ENCODE measurements at places on chromosomes 5 and 9. TPM values are rescaled to one million over a fixed set of nuclear protein-coding genes. Genes with fewer than 3 reads are reported as not detected.

NRG2 gene
- not detected for total RNA-seq

GRCh38 chr5:87898574-87898973 is 370.1 kb downstream of the TMEM161B start:
- no peak for DNase-seq

GRCh38 chr9:126453156-126453963 is 126.7 kb downstream of the MVB12B start:
- DNase-seq: no peak

FOXD4L3 gene
- total RNA-seq: not detected

DNA sequence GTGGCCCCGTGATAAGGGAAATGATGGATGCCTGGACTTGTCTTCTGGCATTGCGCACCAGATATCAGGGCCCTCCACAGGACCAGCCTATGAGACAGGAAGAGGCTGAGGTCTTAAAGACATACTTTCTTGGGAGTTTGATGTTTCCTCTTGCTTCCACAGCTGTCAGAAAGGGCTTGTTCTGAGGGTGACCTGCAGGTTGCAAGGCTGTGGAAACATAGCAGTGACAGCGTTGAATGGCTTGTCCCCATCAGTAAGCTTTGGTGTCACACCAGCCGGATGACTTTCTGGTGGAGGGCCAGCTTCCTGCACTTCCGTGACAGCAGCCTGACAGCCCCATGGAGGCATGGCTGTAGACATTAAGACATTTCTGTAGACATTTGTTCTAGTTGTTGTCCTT is 143.2 kb downstream of the C9orf152 start:
- no peak for DNase-seq

DNA sequence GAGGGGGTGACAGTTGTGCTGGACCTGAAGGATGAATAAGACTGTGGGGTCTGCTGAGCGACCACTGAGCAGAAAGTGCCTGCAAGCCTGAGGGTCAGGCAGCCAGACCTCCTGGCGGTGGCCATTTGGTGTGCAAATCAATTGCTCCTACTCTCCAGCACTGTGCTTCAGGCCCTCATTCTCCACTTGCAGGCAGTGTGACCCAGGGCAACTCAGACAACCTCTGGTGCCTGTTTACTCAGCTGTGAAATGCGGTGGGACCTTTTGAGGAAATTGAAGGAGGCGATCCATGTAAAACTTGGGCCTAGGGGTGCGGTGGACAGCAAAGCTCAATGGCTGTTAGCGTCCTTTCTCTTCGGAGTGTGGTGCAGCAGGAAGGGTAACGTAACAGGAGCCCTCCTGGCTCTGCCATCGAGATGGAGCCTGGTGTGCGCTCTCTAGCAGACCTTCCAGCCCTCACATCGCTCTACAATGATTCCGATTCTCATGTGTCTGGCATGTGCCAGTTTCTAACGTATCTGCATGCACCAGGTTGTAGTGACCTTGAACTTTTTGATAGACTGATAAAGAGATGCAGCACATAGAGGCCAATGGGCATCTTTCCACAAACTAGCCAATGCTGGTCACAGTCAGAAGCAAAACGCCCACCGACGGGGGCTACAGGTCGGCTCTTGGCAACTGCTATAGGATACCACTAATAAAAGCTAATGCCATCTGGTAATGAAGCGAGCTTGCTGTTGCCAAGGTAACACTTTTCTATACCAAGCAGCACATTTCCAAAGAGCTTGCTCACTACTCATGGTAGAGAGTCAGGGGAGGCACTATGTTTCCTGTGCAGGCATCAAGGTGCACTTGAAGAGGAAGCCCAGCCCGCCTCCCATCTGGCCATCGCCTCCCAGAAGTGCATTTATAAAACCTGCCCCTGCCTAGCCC is 159.7 kb upstream of the RAPGEF1 start:
- no peak for DNase-seq

PPP2R2B gene
- not detected for total RNA-seq

CCNO gene
- 0.10 TPM for total RNA-seq

DNA sequence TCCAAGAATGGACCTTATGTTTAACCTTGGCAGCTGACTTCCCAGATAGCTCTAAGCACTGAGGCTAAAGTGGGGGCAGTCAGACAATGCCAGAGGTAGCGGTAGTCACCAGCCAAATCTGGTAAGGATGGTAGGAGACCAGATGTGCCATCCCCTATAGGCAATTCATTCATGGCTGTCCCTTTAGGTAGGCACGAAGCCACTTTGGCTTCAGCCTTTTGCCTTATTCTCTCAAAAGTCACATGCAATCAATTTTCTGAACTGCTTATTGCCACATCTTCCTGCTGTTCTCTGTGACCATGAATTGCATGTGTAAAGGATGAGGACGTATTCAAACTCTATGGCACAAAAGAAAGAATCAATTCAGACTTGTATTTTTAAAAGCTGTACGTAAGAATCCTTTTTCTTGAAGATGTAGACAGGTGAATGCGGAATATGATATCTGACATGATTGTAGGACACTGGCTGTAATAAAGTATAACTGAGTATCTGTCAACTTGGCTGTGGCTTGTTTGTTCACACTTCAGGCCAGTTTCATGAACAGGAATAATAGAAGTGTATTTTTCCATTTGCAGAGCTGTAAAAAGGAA is 611.7 kb downstream of the NR2F1-AS1 start:
- DNase-seq: no peak

DNA sequence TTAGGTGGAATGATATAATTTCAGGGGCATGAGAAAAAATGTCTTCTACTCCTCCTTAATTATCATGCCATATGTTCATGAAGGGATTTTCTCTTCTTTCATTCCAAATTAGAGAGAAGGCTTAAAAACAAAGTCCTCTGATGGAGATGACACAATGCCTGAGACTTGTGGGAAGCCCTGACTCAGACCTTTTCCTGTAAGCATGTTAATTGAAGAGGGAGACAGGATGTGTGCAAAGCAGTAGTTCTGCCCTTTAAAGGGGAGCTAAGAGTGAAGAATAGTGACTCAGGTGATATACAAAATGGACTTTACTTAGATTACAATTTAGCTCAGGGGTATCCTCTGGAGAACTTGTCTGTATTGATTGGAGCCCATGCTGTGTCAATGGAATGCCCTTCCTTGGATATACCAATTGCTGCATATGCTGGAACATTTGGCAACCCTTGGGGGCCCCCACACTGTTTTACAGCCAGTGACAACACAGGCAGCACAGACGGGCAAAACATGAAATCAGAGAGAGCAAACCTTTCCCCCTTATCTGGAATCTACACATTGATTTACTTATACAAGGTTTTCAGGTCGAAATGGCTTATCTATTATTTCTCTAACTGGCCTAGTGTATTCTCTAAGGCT is 81.3 kb downstream of the IZUMO3 start:
- DNase-seq: no peak

SYK gene
- 0.18 TPM for total RNA-seq

DNA sequence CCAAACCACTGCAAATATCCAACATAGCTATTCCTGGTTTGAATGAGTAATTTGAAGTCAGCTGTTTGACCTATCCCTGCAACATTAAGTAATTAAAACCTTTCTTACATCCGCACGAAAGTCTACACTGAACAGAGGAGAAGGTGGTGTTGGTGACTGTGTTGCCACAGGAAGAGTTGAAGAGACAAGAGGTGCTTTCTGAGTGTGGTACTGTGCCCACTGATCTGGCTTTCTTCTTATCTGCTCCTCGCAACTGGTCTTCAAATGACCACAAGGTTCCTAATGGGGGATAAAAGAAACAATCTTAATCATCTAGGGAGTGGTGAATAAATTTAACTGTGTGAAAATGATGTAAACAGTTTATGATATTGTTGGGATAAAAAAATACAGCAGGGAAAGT is 29.4 kb upstream of the PDCL start:
- DNase-seq: no peak

GRCh38 chr9:126531035-126531571 is 82.6 kb upstream of the LMX1B start:
- DNase-seq: no peak

DUSP1 gene
- total RNA-seq: 11.9 TPM

DNA sequence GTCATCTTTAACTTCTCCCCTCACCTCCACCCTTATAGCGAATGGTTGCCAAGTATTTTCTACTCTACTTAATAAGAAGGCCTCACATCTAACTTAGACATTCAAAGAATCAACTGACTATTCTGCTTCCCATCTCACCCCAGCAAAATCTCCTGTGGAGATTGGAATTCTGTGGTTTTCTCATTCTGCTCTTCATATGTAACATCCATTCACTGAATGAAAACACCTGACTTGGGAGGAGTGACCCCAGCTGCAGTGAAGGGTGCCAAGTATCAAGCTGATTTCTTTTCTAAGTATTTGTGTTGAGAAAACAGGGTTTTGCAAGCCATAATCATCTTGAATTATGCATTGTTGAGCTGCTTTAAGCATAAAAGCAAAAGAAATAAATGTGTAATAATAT is 42.5 kb upstream of the TAF1L start:
- DNase-seq: no peak

- no peak for DNase-seq
Measured at GRCh38 chr9:118558026-118558425, 811.2 kb downstream of the BRINP1 start.

GRCh38 chr5:155827949-155828348 is 499.0 kb upstream of the SGCD start:
- no peak for DNase-seq

SYNPO gene
- not detected for total RNA-seq

GRCh38 chr5:167217097-167217743 is 1074.2 kb upstream of the WWC1 start:
- DNase-seq: no peak

- no peak for DNase-seq
Measured at GRCh38 chr5:146699138-146699537, 179.4 kb downstream of the PPP2R2B start.

DNA sequence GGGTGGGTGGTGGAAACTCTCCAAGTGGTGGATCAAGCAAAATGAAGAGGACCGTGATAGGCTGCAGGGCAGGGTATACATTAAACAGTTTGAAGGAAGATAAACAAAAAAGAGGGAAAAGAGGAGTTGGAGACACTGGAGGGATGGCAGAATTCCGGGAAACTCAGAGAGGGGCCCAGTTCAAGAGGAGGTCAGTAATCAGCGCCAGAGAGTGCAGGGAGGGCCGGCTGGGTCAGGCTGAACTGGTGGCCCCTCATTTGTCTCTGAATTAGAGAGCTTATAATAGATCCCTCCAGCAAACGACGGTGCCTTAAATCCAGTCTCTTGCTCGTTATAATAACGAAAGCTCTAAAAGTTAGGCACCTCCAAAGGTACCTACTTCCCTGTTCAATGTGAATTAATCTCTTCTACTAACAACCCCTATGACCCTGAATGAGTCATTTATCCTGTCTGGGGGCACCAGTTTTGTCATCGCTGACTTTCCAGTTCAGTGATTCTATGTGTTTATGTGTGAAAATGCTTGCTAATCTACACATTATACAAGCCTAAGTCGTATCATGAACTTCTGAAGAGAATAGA is 2.4 kb upstream of the ZSWIM6 start:
- no peak for DNase-seq

ALDH1A1 gene
- not detected for total RNA-seq

DNA sequence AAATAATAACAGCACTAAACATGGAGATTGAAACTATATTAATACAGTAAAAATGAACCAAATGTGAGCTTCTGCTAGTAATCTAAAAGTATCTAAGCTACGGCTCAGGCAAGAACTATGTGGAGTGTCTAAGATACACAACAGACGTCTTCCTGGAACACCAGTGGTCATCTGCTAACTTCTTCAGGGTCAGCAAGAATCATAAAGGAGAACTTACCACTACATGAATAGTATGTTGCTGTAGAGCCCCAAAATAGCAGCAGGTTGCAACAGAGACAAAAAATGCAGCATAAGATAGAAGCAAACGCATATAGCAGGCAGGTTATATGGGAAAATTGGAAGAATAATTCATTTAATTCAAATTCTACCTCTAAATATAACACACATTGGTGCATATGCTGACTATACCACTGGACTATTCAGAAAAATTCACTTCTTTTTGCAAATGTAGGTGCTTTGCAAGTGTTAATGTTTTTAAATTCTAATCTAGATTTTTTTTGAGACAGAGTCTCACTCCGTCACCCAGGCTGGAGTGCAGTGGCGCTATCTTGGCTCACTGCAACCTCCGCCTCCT is 27.1 kb downstream of the DCTN4 start:
- no peak for DNase-seq

DNA sequence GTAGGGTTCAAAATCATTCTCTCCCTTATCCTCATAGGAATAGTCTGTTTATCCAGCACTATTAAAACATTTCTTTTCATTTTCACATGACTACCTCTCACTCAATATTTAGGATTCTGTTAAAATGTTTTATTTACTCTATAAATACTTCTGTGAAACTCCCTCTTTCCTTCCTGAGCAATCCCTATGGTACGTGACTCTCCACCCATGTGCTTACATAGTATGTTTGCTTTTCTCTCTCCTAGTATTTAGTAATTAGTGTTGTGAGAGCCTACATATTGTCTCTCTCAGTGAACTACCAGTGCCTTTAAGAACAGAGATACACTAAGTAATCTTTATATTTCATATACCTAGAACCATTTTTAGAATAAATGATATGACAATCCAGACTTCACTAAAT is 46.0 kb downstream of the PTPRD start:
- DNase-seq: no peak

TAF11L10 gene
- not detected for total RNA-seq

- no peak for DNase-seq
Measured at GRCh38 chr5:136028782-136029742, at the start of gene TGFBI. Gene TGFBI, plus strand, starts transcription at chr5:136028988. Its CDS starts 68 bp downstream, at chr5:136029056.

FOXD4L4 gene
- 0.10 TPM for total RNA-seq

GRCh38 chr5:112960863-112961504 is 15.6 kb upstream of the DCP2 start:
- no peak for DNase-seq

DNA sequence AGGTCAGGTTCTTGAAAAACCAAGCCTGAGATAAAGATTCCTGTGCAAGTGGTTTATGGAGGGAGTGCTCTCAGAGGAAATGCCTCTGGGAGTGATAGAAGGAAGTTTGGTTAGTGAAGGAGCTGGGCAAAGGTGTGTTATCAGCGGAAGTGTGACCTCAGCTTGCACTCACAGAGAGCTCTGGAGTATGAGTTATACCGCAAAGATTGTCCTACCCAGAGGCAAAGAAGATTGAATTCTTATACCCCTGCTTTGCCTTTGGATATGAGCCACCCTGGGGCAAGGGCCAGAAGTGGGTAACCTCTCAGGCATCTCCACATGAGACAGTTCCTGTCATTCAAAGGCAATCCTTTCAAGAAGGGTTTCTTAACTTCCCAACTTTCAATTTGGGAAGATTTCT is 145.6 kb downstream of the MUSK start:
- no peak for DNase-seq

Data from activated T-helper 1 cell treated with anti-CD3 and anti-CD28 coated beads, Interleukin-12 subunit alpha, Interleukin-12 subunit beta, Interleukin-2, Interleukin-4 antibody, amounts not matched to agents 30 ng/mL and 10 ng/mL and 1 ng/mL, durations not matched to agents 14 hours and 24 hours and 36 hours (primary cell).